Gastrocnemius medialis (tissue), 4 donors: ENCODE measurements at places on chromosomes 1 and 21. TPM values are rescaled to one million over a fixed set of nuclear protein-coding genes. Genes with fewer than 3 reads are reported as not detected.

Gene CFHR5
- total RNA-seq, result not detected

Gene ACTA1
- 35,934 TPM for total RNA-seq

Gene IGSF9
- total RNA-seq, result not detected

Gene EXTL2
- total RNA-seq, result 4.9 TPM

Gene TMIGD3
- total RNA-seq, result not detected

Gene WDR4
- 4.3 TPM for total RNA-seq

Gene CRB1
- total RNA-seq, result 0.44 TPM

Gene CYP4A22
- total RNA-seq, result 0.20 TPM

Gene MYOCOS
- total RNA-seq, result not detected

Gene RXFP4
- not detected for total RNA-seq

Gene NMNAT2
- total RNA-seq, result 0.10 TPM

Gene DHDDS
- total RNA-seq, result 25.8 TPM

Gene USH2A
- 0.02 TPM for total RNA-seq

Gene FMO3
- 2.1 TPM for total RNA-seq

Gene KIAA1614
- total RNA-seq, result 0.51 TPM

Gene SLC66A1
- total RNA-seq, result 30.0 TPM

Gene TPR
- 84.7 TPM for total RNA-seq

Gene CFHR4
- not detected for total RNA-seq

Gene AMY1C
- total RNA-seq, result not detected

Gene MEX3A
- not detected for total RNA-seq

Gene FDPS
- total RNA-seq, result 65.4 TPM

Gene LCE1D
- total RNA-seq, result not detected

Gene VWA5B1
- not detected for total RNA-seq

Gene CAMK2N1
- 1.3 TPM for total RNA-seq

Gene TMEM240
- 1.1 TPM for total RNA-seq

Gene CELSR2
- 5.8 TPM for total RNA-seq

Gene ZFP69B
- total RNA-seq, result 0.20 TPM

Gene GBP1
- total RNA-seq, result 1.8 TPM

Gene TRIM17
- not detected for total RNA-seq

Gene LAX1
- total RNA-seq, result not detected

Gene FAM151A
- not detected for total RNA-seq

Gene GBP4
- total RNA-seq, result 15.0 TPM

Gene PHLDA3
- total RNA-seq, result 53.6 TPM

Gene ADGRB2
- not detected for total RNA-seq

Gene FCN3
- total RNA-seq, result 13.2 TPM

Gene SMPDL3B
- not detected for total RNA-seq

Gene DLGAP3
- not detected for total RNA-seq

Gene CELA3A
- not detected for total RNA-seq

Gene OR2T35
- not detected for total RNA-seq

Gene AKR7A3
- total RNA-seq, result 0.42 TPM

Gene DUSP12
- total RNA-seq, result 13.3 TPM

Gene CNR2
- total RNA-seq, result not detected

Gene THEM5
- not detected for total RNA-seq

Gene FGR
- 1.3 TPM for total RNA-seq

Gene C8A
- 0.20 TPM for total RNA-seq

Gene ZNF687
- 11.9 TPM for total RNA-seq

Gene DDR2
- 9.8 TPM for total RNA-seq

Gene TDRD5
- total RNA-seq, result not detected
